Inflammatory macrophage treated with lipopolysaccharide for 1 hour (primary cell): ENCODE measurements at places on chromosomes 3 and 15.

GRCh38 chr15:63417721-63418120 lies 36.1 kb upstream of the CA12 start:
- no peak for DNase-seq

DNA sequence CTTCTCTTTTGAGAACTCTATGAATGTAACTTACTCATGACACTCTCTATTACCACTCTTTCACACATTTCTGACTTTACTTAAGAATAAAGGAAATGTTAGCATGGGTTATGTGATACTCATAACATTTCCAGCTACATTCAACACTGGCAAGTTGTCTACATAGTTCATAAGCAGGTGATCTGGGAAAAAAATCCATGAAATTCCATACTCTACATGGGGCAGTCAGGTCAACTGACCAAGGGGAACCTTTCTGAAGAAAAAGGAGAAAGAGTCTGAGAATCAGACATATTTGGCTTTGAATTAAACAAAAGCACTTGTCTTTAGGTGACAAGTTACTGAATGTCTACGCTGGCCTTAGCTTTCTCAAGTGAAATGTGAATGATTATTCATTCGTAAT lies 329.1 kb upstream of the ROBO1 start:
- no peak for DNase-seq

DNA sequence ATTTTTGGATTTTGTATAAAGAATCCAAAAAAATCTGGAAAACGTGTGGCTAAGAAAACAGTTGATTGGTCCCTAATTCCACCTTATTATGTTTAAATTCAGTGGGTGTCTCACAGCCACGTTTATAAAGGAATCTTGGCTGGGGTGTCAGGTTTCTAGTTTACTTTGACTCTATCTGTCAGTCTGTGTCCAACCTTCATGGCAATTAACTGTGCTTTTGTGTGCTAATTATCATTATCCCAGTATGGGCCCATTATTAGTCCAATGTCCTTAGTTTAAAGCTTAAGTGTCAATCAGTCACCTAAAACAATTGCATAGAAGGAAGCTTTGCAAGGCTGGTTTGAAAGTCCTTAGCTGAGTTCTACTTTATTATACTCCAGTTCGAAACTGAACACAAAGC lies 3.7 kb upstream of the CNTN4 start:
- DNase-seq, result no peak

DNA sequence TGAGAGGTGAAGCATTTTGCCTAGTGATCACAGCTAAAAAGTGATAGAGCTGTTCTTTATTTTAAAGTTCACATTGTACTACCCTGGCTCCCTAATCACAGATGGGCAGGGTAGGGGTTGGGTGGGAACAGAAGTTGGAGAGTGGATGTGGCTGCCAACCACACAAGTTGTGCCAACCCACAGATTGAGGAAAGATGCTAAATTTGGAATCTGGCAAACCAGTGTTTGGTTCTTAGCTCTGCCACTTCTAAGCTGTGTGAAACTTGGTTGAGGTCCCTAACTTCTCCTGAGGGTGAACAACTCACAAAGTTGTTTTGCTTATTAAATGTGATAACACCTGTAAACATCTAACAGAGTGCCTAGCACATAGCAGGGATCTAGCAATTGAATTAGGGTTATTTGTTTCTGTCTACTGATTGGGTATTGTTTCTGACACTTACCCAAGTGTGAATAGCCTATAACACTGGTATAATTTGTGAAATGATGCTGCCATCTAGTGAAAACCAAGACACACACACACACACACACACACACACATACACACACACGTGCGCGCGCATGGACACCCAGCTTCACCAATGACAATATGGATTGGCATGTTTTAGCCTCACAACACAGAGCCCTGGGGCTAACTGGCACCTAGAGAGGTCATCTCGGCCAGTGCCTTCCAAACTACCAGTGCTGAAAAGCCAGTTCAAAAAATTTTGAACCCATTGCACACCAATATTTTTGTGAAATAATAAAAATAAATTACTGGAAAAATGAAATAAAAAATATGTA lies 25.3 kb downstream of the ADGRG7 start:
- DNase-seq, result no peak

DNA sequence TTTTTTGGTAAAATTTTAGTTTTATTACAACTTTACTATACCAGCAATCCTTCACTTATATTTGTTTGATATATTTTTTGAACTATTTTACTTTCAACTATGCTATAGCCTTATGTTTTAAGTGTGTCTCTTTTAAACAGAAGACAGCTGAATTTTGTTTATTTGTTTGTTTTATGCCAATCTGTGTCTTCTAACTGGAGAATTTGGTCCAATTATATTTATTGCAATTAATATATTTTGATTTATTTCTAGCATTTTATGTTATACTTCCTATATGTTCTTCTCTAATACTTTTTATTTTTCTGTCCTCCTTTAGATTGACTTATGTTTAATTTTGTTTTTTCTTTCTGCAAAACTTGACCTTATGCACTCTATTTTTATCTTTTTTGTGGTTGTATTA lies 4.9 kb upstream of the MME start:
- no peak for DNase-seq

- no peak for DNase-seq
These were observed 496 bp downstream of the TF start for GRCh38 chr3:133746712-133747066.

DNA sequence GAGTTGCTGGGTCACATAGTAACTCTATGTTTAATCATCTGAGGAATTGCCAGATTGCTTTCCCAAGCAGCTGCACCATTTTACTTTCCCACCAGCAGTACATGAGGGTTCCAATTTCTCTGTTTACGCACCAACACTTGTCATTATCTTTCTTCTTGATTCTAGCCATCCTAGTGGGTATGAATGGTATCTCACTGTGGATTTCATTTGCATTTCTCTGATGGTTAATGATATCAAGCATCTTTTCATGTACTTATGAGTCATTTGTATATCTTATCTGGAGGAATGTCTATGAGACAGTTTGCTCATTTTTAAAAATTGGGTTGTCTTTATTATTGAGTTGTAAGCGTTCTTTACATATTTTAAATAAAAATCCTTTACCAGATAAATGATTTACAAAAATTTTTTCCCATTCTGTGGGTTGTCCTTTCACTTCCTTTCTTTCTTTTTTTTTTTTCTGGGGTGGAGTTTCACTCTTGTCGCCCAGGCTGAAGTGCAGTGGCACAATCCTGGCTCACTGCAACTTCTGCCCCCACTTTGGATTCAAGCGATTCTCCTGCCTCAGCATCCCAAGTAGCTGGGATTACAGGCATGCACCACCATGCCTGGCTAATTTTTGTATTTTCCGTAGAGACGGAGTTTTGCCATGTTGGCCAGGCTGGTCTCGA lies 8.9 kb upstream of the SGO1 start:
- no peak for DNase-seq
